HT1080 (cell line): ENCODE measurements at places on chromosomes 2 and 18. TPM values are rescaled to one million over a fixed set of nuclear protein-coding genes. Genes with fewer than 3 reads are reported as not detected.

DNA sequence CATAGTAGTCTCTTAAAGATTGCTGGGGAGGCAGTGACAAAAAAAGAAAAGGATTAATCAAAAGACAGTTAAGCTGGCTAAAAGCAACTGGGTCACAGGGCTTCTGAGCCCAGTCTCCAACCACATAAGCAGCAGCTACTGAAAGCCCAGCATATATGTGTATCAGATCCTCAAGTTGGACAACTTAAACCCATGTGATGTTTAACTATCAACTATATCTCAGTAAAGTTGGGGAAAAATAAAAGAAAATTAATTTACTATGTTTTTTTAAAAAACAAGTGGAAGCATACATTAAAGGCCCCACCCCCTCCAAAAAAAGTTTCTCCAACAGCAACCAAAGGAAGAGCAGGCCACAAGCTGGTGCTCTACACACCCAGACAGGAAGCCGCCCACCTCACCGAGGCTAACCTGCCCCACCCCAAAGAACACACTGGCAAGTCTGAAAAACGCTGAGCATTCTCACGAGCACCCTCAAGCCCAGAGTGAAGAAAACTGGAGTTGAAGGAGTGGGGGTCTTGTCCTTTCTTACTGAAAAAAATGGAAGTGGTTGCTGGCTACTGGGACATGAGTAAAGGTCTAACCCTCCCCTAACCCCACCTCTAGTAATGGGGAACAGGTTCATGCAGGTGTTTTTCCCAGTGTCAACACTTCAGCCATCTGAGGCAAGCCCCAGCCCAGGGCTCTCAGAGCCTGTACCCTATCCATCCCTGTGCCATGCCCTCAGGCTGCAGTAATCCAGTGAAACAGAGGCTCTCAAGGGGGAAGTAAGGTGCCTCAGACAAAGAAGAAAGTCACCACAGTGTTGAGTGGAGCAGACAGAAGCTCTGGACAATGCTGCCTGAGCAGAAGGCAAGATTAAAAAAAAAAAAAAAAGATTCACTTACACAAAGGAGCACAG is 106.3 kb downstream of the GYPC start:
- no peak for DNase-seq

The DSG3 gene
- total RNA-seq: not detected in 2 replicates

DNA sequence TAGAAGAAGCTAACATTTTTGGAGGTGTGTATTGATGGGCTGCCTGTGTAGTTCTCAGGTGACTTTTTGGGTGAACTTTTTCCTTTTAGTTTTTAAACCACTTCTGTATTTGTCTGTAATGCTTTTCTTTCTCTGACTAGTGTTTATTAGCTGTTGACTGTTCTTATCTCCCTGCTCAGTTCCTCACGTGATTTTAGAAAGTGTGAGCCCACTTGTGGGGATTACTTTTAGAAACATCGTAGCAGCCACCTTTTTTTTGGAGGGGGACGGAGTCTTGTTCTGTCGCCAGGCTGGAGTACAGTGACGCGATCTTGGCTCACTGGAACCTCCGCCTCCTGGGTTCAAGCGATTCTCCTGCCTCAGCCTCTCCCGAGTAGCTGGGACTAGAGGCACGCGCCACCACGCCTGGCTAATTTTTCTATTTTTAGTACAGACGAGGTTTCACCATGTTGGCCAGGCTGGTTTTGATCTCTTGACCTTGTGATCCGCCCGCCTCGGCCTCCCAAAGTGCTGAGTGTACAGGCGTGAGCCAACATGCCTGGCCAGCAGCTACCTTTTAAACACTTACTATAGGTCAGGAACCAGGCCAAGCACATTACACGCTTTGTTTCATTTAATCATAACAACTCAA is 9.2 kb upstream of the CDKL4 start:
- DNase-seq: no peak

GRCh38 chr2:29222381-29223179 is 107.4 kb downstream of the CLIP4 start:
- no peak for DNase-seq

DNA sequence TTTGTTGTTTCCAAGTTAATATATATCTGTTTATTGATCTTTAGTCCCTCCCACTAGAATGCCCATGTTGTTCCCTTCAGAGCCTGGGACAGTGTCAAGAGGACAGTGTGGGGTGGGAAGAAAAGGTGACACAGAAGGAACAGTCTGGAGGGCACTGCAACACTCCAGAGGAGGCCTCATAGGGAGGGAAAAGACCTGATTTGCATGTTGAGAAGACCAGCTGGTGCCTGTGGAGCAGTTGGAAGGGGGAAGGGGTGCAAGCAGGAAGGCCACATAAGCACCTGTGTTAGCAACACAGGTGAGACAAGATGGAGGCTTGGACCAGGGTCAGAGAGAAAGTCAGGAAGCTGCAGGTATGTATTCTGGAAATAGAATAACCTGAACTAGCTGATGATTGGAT is 48.1 kb upstream of the FHOD3 start:
- no peak for DNase-seq

The CFAP65 gene
- not detected in 2 replicates for total RNA-seq

GRCh38 chr2:144472911-144473310 is 47.0 kb downstream of the ZEB2 start:
- DNase-seq: no peak

The ADCY3 gene
- 65.6 and 73.5 TPM in 2 replicates for total RNA-seq

The ZAP70 gene
- total RNA-seq: 0.47 TPM in 1 of 2 replicates, not detected in the other

The TMEFF2 gene
- total RNA-seq: 0.03 TPM in 1 of 2 replicates, not detected in the other

DNA sequence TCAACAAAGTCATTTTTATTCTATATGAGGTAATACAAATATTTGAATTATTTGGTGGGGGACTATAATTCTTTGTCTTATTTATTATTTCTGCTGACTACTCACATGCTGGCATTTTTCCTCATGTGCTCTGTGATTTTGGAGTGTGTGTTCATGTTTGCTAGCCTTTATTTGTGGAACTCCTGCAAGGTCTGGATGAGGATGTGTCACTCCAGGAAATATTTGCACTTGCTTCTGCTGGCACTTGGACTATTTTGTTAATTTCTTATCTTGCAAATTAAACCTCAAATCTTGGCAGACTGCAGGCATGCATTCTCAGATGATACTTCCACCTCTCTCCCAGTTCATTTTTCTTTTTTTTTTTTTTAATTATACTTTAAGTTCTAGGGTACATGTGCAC is 34.1 kb downstream of the POLI start:
- no peak for DNase-seq

- no peak for DNase-seq
Observed at GRCh38 chr2:168499500-168499899, 43.4 kb downstream of the CERS6 start.

The REG1B gene
- not detected in 2 replicates for total RNA-seq

The ANKRD62 gene
- total RNA-seq: 0.03 and 0.10 TPM in 2 replicates

DNA sequence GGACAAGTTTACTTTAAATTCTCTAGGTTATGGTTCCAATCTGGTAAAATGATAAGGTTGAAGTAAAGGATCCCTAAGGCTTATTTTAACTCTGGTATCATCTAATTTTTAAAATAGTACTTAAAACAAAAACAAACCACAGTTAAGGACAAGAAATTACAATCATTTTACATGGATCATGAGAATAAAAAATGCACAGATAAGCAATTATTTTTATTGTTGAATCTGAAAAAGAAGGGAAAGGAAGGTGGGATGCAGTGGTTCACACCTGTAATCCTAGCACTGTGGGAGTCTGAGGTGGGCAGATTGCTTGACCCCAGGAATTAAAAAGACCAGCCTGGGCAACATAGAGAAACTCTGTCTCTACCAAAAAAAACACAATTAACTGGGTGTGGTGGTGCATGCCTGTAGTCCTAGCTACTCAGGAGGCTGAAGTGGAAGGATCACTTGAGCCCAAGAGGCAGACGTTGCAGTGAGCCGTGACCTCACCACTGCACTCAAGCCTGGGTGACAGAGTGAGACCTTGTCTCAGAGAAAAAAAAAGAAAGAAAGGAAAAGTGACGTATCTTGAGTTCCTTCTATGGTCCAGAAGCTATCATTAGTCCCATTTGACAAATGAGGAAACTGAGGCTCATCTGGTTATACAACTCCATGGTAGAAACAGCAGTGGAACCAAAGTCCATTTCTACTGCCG is 2.5 kb downstream of the TNFAIP6 start:
- DNase-seq: no peak

- no peak for DNase-seq
Observed at GRCh38 chr18:46028536-46028891, 43.5 kb downstream of the PSTPIP2 start.

The GPR75 gene
- total RNA-seq: 0.70 and 1.2 TPM in 2 replicates

- DNase-seq: no peak
Observed at GRCh38 chr2:176129813-176130146, 275 bp downstream of the HOXD8 start.

GRCh38 chr2:69546646-69547045 is 96.9 kb downstream of the AAK1 start:
- no peak for DNase-seq

DNA sequence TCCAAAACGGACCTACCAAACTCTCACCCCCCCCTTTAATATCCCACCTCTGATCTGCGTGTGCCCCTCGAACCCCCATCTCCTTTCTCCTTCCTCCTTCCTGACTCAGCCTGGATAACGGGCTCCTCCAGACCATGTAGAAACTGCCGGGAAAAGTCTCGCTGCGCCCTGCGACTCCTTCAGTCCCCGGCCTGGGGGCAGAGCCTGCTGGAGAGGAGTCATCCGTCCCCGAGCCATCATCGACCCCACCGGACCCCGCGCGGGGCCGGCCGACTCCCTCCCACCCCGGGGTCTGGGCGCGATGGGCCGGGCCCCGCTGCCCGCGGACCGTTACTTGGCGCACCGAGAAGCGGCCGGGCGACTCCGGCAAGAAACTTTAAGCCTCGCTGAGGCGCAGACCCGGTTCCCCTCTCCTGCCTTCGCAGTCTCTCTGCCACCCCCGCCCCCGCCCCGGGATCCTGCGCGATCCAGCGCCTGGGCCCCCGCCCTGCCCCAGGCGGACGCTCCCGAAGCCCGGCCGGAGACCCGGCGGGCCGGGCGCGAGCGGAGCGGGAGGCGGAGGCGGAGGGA is 3.4 kb downstream of the ZEB2 start:
- peak; percentile 38 for DNase-seq
